ENCODE measurements at places on chromosomes 5 and 9.

DNA sequence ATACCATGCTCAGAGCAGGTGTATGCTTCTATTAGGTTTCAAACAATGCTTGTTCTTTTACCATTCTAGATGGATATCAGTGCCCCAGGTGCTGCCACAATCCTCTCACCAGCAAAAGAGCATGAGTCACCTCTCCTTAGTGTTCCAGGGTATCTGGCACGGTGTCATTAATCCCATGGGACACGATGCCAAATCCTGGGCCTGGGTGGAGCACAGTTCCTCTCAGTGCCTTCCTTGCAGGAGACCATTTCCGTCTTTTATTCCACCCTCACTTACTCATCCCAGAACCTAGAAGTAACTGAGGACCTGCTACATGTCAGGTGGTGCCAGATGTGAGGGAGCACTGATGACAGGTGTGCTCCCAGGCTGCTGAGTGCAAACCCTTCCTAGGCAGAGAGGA, 1.3 kb upstream of the OR13J1 start:
- no peak for DNase-seq

- DNase-seq = no peak
Observed at GRCh38 chr5:30981576-30981975, 211.9 kb upstream of the CDH6 start.

GRCh38 chr5:152465140-152465539, 60.1 kb upstream of the NMUR2 start:
- DNase-seq = no peak

GRCh38 chr9:18543406-18544192, 69.6 kb downstream of the ADAMTSL1 start:
- DNase-seq = peak; percentile 77

DNA sequence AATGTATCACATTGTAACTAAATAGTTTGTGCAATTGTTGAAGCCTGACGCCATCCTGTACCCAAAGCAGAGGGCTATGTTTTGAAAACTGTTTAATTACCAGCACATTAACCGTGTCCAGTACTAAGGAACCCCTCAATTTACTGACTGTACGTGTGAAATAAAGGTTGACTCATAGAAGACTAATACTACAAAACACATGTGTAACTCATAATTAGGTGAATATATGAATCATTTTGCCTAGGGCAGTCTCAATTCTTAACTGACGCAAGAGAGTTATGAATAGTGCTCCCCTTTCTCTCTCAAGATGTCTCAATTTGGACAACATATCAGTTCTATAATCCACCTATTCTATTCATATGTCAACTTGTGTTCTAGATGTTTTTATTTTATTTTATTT, 558.4 kb downstream of the PRDM9 start:
- no peak for DNase-seq

DNA sequence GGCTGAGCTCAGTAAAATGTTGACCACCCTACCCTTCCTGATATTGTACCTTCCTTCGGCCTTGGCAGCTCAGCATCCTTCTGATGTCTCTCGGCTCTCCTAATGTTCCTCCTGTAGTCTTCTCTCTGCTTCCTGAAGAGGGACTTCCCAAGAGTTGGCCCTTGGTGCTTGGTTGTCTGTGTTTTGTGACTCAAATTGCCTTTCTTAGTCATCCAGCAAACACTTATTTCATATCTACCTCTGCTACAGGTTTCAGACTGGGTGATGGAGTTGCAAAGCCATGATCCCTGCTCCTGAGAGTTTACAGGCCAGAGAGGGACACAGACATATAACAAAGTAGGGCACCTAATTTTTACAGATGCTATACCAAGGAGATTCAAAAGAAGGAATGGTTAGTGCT, 70.1 kb downstream of the SV2C start:
- no peak for DNase-seq

GRCh38 chr5:51373880-51374523, 9.2 kb upstream of the ISL1 start:
- DNase-seq = no peak

GRCh38 chr9:24846248-24846912, 300.7 kb upstream of the IZUMO3 start:
- no peak for DNase-seq

GRCh38 chr5:108264533-108264932, 117.4 kb downstream of the FBXL17 start:
- DNase-seq = no peak

DNA sequence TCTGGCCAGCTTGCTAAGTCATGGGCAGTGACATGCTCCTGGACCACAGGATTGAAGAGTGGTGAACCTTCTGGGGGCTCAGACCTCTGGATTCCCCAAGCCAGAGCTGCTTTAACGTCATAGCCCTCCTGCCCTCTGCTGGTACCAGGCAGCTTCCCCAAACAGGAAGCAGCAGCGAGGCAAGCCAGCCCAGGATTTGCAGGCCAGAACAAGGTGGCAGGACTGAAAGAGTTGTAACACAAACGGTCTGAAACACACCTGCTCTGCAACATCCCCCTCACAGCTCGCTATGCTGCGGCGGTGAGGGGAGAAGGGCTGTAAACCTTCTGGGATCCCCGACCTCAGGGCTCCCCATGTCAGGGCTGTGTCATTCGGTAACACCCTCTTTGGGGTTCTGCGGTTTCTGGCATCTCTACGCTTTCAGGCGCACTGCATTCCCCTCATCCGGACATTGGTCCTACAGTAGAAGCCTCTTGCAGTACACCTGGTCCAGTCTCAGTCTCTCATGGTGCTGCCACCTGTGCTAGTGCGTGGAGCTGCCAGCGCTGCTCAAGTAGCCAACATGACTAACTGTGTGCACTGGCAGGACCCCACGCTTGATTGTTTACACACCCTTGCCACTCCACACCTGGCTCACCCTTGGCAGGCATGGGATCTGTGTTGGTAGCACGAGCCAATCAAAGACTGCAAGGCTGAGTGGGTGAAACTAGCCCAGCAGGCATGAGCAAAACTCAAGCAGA, 893.3 kb downstream of the PTPRD start:
- DNase-seq = no peak

DNA sequence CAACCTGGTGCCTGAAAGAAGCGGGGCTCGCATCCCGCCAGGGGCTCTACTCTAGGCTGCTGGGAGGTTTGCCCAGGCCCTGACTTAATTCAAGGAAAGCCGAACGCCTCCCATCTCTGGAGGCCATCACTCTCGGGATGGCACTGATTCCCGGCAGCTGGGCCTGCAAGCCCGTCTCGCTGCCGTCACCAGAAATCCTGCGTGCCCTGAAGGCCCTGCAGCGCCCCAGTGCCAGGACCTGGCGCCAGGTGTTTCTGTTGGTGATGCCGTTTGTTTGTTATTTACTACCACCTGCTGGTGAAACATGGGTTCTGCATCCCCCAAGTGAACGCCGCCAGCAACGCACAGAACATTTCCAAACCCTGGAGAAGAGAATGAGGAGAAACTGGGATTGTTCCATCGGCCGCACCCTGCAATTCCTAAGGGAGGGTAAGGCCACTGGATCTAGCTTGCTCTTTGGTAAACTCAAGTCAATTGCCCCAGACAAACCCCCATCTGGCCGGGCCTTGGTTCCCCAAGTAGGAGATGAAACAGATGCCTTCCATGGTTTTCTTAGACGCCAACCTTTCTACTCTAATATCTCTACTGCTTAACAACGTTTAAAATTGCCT, 77.9 kb downstream of the AK8 start:
- DNase-seq = peak; percentile 65

DNA sequence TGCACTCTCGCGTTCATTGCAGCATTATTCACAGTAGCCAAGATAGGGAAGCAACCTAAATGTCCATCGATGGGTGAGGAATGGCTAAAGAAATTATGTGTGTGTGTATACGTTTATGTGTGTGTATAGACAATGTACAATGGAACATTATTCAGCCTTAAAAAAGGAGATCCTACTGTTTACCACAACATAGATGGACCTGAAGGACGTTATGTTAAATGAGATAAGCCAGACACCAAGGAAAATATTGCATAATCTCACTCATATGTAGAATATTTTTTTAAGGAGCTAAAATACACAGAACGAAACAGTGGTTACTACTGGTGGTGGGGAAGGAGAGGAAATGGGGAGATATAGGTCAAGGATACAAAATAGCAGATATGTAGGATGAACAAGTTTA, 2.4 kb downstream of the KIF2A start:
- no peak for DNase-seq

Measured in fibroblast of villous mesenchyme (primary cell).